HAP-1 (cell line): ENCODE measurements at places on chromosomes 2 and 18.

DNA sequence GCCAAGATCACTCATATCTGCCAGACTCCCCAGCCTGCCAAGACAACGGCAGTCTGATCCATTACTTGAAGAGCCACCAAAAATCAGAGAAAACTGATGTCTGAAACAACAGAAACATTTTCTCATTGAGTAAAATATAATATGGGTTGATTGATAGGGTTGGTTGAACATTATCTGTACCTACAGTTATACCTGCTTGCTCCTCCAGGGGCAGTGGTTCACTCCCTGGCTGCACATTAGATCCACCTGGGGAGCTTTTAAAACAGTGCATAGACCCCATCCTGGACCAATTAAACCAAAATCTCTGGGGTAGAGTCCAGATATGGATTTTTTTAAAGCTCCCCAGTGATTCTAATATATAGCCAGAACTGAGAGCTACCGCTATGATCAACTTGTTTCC lies 43.6 kb upstream of the SLC14A2 start:
- DNase-seq, result no peak

GRCh38 chr2:127039387-127040031 lies 67.4 kb downstream of the BIN1 start:
- no peak for DNase-seq

- DNase-seq, result no peak
Measured at GRCh38 chr2:222930862-222931261, 70.0 kb downstream of the ACSL3 start.

DNA sequence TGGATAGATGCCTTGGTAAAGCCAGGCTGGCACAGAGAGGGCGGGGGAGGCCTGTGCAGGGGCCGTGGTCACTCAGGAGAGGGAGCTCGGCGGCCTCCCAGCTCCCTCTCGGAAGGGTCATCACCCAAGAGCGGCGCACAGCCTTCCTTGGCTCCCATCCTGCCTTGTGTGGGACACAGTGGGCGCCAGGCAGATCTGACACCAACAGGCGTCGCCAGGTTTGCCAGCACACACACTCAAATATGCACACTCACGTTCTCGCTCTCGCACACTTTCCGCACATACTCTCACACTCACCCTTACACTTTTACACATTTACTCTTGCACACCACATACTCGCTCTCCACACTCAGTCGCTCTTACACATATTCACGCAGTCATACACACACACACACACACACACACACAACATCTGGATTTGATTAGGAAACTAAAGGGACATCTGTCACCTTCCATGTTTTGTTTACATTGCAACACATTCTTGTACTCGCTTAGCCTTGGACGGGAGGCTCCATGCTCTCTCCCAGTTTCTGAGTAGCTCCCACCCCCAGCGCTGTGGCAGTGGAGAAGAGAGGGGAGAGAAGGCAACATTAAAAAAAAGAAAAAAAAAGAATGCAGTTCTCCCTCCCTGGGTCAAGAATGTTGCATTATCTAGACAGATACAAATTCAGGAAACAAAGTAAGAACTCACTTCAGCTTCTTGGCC lies 10.5 kb downstream of the CHMP1B start:
- DNase-seq, result no peak

- no peak for DNase-seq
Measured at GRCh38 chr2:30621836-30622235, 174.8 kb downstream of the LCLAT1 start.
